ENCODE measurements at places on chromosomes 12 and 14.
A peak's percentile ranks its signal among the peaks of the same experiment; 100 is the strongest.

GRCh38 chr14:50524731-50525515, 7.4 kb downstream of the MAP4K5 start:
- no peak for DNase-seq

GRCh38 chr12:6040815-6041214, 83.7 kb downstream of the VWF start:
- DNase-seq = no peak

GRCh38 chr14:63275611-63276010, 43.1 kb downstream of the GPHB5 start:
- DNase-seq = no peak

DNA sequence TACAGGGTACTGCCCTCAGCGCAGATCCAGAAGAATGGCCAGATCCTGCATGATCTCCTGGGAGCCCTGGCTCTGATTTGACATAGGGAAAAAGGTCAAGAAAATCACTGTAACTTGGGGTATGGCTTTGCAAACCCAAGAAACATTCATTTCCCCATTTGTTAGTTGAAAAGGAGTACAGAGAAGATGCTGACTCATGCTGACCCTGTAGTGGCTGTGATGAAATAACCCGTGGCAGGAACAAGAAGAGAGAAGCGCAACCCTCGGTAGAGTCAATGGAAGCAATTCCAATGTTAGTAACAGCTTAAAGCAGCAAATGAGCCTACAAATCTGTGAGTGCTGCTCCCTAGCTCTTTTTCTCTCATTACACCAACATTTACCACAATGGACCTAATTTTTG, 281.6 kb upstream of the NPAS3 start:
- DNase-seq = peak; percentile 43

- DNase-seq = no peak
Observed at GRCh38 chr14:49114161-49114893, 471.9 kb downstream of the RPS29 start.

DNA sequence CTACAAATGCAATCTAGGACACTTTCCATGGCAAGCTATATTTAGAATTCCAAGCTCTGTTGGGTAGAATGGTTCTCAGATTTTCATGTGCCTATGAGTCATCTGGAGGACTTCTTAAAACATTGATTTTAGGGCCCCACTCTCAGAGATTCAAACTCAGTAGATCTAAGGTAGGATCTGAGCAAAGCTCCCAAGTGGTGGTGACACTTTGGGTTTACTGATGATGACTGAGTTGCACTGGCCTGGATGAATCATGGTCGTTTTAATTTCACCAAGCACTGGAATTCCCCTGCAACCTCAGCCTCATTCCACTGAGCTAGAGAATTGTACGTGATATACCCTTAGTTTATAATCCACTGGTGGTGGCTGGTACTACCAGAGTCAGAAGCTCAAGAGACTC, 86.5 kb downstream of the PPM1H start:
- peak; percentile 93 for DNase-seq

DNA sequence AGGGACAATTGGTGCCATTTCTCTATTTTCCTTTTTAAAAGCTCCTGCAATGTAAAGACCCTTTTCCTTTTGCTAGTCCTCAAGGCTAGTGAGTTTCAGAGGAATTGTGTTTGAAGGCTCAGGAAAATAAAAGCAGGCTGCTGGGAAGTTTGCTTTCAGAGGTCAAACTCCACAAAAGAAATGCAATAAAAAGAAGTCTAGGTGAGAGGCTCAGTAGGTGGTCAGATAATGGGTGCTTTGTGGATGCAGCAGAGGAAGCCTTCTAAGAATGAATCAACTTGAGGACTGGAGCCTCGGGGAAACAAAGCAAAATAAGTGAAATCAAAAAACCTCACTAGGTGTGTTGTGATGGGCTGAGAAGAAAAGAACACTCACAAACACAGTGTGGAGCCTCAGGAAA, 10.3 kb downstream of the CCDC175 start:
- no peak for DNase-seq

DNA sequence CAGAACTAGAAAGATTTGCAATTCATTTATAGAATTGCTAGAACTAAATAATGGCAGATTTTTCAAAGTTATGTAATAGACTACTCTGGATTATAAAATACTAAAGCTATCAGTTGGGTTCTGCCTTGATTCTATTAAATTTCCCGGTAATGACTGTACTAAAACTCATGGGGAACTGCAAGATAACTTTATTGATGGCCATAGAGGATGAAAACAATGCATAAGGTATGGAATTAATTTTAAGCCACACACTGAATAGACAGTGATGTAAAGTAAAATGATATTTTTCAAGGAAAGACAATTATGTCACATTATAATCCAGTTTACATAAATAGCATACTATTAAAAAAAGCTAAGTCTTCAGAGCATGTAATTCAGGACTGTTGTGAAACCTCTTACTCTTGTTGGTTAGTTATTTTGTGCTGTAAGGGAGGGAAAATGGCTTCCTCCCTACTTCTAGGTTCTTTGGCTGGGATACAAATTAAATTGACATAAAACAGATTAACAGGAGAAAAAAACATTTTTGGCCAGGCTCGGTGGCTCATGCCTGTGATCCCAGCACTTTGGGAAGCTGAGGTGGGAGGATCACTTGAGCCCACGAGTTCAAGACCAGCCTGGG, 134.4 kb upstream of the AMIGO2 start:
- no peak for DNase-seq

GRCh38 chr12:12466157-12466556, 96.5 kb downstream of the DUSP16 start:
- DNase-seq = no peak

DNA sequence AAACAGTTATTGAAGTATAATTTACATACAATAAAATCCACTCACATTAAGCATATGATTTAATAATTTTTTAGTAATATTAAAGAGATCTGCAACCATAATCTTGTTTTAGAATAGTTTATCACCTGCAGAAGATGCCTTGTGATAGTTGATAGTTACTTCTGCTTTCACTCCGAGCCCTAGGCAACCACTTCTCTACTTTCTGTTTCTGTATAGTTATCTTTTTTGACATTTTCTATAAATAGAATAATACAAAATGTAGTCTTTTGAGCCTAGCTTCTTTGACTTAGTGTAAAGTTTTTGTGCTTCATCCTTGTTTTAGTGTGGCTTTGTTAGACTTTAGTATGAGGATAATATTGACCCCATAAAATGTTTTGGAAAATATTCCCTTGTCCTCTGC, 111.0 kb downstream of the MNAT1 start:
- DNase-seq = no peak

- DNase-seq = no peak
Observed at GRCh38 chr12:70919597-70920035, 922 bp downstream of the PTPRR start.

- no peak for DNase-seq
Observed at GRCh38 chr14:93316716-93317115, 16.1 kb downstream of the BTBD7 start.

DNA sequence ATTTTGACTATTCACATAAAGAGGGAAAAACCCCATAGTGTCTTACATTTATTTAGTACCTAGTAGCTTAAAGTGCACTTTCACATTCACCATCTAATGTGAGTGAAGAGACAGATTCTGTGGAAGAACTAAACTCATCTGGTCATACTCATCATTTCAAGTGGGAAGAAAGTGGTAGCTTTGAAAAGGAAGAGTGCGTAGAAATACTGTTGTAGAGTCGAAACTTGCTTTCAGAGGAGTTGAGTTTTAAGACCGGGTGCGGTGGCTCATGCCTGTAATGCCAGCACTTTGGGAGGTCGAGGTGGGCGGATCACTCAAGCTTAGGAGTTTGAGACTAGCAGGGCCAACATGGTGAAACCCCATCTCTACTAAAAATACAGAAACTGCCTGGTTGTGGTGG, 222.2 kb downstream of the ERC1 start:
- no peak for DNase-seq

DNA sequence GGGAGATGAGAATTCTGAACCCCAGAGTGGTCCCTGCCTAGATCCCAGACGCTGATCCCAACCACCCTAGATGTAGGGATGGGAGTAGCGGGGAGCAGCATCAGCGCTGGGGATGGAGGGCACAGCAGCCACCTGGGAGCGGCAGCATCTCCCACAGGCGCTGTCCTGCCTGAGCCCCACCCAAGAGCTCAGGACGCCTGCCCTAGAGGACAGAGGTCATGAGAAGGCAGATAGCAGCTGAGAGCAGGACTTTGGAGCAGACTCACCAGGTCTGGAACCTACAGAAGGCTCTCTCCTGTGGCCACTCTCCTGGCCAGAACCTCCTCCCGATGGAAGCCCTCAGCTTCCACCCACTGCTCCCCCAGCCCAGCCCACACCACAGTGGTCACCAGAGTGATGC, 7.2 kb downstream of the CCDC85C start:
- no peak for DNase-seq

DNA sequence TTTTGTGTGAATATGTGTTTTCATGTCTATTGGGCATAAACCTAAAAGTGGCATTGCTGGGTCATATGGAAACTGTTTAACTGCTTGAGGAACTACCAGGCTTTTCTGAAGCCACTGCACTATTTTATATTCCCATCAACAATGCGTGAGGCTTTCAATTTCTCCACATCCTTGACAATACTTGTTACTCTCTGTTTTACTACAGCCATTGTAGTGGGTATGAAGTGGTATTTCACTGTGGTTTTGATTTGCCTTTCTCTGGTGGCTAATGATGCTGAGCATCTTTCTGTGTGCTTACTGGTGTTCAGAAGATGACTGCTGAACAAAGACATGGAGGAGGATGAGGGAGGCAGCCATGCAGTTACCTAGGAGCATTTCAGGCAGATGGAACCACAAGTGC, 13.2 kb upstream of the TDG start:
- no peak for DNase-seq

GRCh38 chr14:99479160-99479905, 1.3 kb downstream of the SETD3 start:
- no peak for DNase-seq

Data from EL (cell line).